ENCODE measurements at places on chromosomes 11 and 22.
A peak's percentile ranks its signal among the peaks of the same experiment; 100 is the strongest.

- no peak for DNase-seq
These were observed 31.5 kb downstream of the CD44 start for GRCh38 chr11:35170503-35170902.

DNA sequence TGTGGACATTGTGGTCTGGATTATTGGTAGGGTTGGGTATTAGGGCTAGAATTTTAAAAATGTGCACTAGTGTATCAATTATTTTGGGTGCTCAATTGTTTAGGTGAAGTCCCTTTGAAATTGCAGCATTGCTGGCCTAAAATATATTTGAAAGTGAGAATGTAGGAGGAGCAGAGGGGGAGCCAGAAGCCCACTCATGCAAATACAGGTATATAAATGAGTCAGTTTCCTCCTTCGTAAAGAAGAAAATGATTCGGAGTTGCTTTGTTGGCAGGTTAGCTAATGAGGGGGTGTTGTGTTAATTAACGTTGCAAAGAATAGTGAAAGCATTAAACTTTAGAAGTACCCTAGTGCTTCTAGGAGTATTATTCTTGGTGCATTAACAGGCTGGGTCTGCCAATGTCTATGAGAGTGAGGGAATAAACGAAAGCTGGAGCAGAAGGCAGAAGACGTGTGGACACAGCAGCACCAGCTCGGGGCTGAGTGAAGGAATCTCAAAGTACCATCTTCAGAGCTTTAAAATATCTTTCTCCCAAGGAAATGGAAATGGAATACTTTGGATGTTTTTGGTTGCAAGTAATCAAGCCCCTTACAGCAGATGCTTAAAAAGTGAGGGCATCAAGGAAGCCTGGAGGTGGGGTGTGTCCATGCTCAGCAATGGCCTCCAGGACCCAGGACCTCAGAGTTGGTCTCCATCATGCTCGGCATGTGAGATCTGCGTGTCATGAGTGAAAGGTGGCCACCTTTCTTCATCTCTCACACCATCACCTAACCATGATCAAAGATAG is 522.9 kb downstream of the NTM start:
- DNase-seq: no peak

DNA sequence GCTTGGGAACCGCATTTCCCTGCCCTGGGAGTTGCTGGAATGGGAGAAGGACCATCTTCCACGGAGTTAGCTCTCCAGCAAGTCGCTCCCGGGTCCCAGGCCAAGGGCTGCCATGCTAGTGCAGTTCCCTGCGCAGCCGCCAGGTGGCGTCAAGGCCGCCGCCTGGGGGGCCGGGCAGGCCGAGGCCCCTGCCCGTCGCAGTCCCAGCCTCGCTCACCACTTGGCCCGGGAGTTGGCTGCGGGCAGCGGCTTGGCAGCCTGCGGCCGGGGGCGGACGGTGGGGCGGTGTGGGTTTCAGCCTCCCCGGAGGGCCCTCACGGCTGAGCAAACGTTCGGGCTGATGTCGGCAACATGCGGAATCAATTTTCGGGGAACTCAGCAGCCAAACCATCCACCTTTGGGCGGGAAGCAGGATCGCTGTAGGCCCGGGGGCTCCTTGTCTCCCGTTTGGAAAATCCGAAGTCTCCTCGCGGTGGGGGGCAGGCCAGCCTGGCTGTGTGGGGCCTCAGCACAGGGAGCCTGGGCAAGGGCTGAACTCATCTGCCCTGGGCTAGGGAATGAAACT is 415.1 kb downstream of the SOX6 start:
- peak; percentile 40 for DNase-seq

DNA sequence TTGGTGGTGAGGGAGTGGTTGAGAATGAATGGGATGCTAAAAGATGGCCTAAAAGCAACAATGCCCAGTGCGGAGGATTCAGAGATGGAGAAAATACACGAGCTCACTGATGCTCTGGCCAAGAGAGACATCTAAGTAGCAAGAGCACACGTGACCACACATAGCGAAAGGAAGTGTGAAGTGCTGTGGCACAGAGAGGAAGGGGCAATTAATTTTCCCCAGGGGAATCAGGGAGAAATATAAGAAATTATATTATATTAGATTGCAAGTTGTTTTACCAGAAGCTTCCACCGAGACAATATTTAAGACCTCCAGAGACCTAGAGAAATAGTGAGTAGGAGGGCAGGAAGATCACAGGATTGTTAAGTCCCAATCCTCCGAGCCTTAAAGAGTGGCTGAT is 80.6 kb downstream of the RCN1 start:
- DNase-seq: no peak

- DNase-seq: no peak
These were observed 884.7 kb downstream of the BRD1 start for GRCh38 chr22:48942698-48943566.

- DNase-seq: no peak
These were observed 45.3 kb downstream of the RTL6 start for GRCh38 chr22:44452531-44453420.

DNA sequence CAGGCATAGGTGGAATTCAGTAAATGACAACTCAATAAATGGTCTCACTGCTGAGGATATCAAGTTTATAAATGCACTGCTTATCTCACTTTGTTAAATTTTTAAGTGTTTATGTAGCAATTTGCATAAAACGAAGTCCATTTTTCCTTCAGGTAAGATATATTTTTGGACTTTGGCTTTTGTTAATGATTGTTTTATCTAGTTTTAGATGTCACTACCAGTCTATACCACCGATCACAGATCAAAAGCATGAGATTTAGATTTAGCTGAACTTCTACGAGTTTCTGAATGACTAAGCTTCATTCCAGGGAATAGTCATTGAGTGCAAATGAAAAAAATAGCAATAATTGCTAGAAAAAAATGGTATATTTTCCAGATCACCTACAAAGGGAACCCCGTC is 12.8 kb upstream of the SLC5A12 start:
- DNase-seq: no peak

- DNase-seq: peak; percentile 68
These were observed 41.8 kb downstream of the TXN2 start for GRCh38 chr22:36439481-36440271.

- no peak for DNase-seq
These were observed 18.2 kb downstream of the ADM start for GRCh38 chr11:10322830-10323792.

DNA sequence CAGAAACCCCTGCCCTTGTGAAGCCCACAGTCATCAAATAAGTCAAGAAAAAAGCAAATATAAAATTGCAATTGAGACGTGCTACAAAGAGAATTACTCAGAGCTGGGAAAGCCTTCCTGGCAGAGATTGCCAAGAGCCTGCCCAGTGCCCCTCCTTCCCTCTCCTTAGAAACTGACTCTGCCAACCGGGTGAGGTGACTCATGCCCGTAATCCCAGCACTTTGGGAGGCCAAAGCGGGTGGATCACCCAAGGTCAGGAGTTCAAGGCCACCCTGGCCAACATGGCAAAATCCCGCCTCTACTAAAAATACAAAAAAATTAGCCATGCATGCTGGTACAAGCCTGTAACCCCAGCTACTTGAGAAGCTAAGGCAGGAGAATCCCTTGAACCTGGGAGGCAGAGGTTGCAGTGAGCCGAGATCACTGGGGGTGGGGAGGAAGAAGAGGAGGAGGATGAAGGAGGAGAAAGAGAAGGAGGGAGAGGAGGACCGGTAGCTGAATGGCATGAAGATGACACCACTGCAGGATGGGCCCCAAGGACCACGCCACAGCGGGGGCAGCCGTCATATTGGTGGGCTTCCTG is 76.1 kb upstream of the RTL6 start:
- no peak for DNase-seq

GRCh38 chr11:130765406-130765805 is 150.9 kb downstream of the SNX19 start:
- no peak for DNase-seq

- no peak for DNase-seq
These were observed 5.5 kb upstream of the PCF11 start for GRCh38 chr11:83151274-83151977.

DNA sequence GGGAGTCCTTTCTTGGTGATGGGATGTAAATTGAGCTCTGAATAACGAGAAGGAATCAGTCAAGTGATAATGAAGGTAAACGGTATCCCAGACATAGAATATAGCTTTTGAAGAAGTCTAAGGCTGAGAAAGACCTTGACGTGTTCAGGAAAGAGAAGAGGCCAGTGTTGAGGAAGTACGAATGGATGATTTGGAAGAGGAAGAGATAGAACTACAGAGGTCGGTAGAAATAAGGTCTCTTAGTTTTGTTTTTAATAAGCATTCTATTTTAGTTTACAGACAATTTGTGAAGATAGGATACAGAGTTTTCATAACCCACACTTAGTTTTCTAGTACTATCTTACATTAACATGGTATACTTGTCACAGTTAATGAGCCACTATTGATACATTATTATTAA is 1598.1 kb downstream of the FAM181B start:
- DNase-seq: no peak

- no peak for DNase-seq
These were observed 83.5 kb upstream of the WNT7B start for GRCh38 chr22:46060292-46061123.

DNA sequence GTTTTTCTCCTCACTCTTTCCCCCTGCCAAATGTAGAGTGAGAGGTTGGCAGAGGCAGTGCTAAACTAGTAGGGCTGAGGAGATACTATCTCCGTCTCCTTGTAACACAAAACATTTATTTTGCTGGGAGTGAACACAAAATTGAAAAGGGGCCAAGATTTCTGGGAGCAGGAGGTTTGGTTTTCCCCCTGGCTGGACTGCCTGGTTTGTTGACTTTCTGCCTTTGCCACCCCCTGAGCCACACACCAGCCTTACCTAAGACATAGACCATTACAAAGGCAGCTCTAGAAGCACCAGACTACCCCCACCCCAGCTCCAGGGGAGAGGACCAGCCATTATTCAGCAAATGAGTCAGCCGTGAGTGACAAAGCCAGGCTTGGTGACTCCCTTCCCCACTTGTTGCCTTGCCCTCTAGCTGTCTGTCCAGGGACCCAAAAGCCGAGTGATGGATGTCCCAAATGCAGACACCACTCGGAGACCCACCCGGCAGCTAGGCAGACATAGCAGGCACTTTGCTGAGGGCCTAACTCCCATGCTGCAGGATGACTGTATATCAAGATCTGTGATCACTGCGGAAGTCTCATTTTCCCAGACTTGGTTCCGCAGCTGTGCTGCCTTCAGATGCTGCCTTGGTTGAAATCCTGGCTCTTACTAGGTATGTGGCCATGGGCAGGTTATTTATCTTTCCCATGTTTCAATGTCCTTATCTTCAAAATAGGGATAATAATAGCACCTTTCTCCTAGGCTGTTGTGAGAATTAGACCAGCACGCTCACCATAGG is 17.7 kb upstream of the CDON start:
- no peak for DNase-seq

DNA sequence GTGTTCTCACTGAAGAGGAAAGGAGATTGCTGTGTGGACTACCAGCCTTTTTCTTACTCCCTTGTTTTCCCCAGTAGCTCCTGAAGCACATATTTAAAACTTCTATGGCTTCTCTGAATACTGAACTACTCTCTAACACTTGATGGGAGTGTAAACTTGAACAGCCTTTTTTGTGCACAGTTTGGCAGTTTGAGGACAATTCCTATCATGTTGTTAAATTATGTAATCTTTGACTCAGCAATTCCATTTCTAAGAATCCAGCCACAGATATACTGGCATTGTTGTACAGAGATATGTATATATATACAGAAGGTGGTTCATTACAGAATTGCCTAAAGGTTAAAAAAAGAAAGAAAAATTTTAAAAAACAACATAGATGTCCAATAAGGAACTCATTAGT is 47.1 kb upstream of the EED start:
- no peak for DNase-seq

GRCh38 chr11:70411713-70412452 is 13.6 kb downstream of the CTTN start:
- no peak for DNase-seq

- no peak for DNase-seq
These were observed 38.1 kb downstream of the CABIN1 start for GRCh38 chr22:24049211-24049610.

DNA sequence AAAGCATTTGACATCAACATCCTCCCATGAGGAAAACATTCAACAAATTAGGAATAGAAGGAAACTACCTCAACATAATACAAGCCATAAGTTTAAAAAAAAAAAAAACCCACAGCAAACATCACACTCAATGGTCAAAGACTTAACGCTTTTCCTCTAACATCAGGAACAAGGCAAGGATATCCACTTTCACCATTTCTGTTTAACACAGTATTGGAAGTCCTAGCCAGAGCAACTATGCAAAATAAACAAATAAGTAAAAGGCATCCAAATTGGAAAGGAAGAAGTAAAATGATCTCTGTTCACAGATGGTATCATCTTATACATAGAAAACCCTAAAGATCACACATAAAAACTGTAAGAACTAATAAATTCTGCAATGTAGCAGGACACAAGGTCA is 13.1 kb downstream of the FXYD6 start:
- no peak for DNase-seq

GRCh38 chr22:36037102-36037758 is 8.6 kb upstream of the RBFOX2 start:
- DNase-seq: no peak

- DNase-seq: peak; percentile 95
These were observed 5.3 kb upstream of the INS start for GRCh38 chr11:2166091-2166851.

DNA sequence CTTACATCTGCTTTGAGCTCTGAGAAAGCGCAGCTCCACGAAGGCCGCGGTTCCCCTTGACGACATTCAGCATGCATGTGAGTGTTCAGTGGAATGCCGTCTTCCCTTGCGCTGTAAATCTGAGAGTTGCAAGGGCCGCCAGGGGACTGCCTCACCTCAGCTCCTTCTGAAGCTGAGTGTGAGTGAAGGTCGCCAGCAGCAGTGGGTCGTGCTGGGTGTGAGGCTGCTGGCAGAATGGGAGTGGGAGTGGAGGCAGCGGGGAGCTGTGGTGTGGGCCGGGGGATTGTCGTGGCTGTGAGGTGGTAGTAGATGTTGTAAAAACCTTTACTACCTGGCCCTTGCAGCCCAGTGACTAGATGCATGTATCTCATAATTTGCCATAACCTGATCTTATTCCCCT is 65.2 kb downstream of the PPP6R2 start:
- DNase-seq: no peak

GRCh38 chr11:16669799-16670415 is 68.5 kb upstream of the C11orf58 start:
- DNase-seq: peak; percentile 18

GRCh38 chr22:38033522-38034277 is 23.5 kb upstream of the PICK1 start:
- no peak for DNase-seq

GRCh38 chr22:48613566-48614200 is 1214.0 kb downstream of the BRD1 start:
- DNase-seq: no peak

DNA sequence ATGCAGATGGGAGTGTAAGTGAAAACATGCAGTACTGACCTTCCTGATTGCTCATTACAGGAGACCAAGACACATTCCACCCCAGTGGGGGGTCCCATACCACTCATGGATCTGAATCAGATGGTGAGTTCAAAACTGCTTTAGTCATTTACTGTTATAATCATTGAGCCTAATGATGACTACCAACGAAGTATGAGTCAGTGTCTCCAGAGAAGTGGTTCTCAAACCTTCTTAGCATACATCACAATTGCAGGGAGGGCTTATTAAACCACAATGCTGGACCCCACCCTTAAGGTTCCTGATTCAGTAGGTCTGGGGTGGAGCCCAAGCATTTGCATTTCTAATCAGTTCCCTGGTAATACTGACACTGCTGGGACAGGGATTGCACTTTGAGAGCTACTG is 75.8 kb downstream of the CD44 start:
- DNase-seq: no peak

- no peak for DNase-seq
These were observed 618.4 kb downstream of the OPCML start for GRCh38 chr11:132913886-132914285.

All from 8988T (cell line).